LoVo (cell line): ENCODE measurements at places on chromosomes 6 and 20.

DNA sequence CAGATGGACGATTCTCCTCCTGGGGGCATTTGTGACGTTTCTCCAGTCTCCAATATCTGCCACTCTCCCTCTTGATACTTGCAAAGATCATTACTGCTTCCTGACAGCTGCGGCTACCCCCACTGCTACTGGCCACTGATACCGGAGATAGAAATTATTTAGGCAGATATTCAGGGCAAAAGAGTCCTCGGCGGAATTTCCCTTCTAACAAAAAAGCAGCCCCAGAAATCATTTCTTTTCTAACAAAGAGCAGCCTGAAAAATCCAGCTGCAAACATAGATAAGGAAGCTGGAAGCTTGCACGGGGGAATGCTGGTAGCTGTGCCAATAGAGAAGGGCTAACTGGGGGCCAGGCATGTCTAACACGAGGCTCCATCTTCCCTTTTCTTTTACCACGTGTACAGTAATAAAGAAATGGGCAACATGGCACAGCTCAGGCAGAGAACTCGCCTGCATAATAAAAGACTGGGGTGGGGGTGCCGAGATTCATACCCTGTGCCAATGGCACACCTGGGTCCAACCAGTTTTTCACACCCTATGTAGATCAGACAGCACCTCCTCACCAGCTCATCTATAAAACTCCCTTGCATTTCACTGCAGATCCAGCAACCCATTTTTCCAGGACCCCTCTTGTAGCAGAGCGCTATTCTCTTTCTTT lies 6.1 kb downstream of the TP53RK start:
- DNase-seq, result no peak

GRCh38 chr20:50318710-50319109 lies 128.1 kb downstream of the CEBPB start:
- DNase-seq, result no peak

GRCh38 chr20:9515214-9515585 lies 810 bp downstream of the LAMP5 start:
- no peak for DNase-seq

GRCh38 chr20:8433291-8433690 lies 301.2 kb downstream of the PLCB1 start:
- no peak for DNase-seq
